ENCODE measurements at places on chromosomes 3 and 15.

- no peak for DNase-seq
Observed at GRCh38 chr3:77945320-77945719, 905.4 kb downstream of the ROBO2 start.

DNA sequence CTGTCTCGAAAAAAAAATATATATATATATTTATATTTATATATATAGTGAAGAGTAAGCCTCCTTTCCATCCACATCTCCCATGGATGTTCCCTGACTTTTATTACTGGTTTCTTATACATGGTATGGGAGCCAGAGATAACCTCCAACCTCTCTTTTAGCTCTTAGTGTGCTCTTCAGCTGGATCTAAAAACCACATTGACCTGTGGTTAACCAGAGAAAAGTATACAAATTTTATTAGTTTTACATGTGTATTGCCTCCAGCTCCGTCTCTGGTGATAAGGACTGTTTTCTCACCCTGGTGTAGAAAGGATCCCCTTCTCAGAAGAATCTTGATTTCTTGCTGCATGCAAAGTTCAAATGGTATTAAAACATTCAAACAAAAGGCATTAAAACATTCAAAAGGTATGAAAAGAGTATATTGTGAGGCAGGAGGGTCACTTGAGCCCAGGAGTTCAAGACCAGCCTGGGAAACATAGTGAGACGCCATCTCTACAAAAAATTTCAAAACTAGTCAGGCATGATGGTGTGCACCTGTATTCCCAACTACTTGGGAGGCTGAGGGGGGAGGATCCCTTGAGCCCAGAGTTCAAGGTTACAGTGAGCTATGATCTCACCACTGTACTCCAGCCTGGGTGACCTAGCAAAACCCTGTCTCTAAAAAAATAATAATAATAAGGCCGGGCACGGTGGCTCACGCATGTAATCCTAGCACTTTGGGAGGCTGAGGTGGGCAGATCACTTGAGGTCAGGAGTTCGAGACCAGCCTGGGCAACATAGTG lies 13.5 kb upstream of the TTBK2 start:
- DNase-seq: no peak

DNA sequence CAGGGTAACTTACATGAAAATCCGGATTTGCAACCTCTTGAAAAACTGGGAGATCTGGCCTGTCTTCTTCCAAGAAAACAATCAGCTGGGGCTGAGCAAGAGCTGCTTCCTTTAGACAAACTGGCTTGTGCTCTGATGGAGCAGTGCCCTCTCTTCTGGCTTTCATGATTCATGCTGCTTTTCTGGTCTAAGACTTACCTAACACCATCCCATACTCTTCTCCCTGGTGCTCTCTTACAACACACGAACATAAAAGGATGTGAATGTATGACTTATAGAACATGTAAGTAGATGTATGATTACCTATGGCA lies 9.9 kb downstream of the TJP1 start:
- DNase-seq: no peak

- peak; percentile 34 for DNase-seq
Observed at GRCh38 chr15:77034695-77035489, 36.0 kb downstream of the TSPAN3 start.

GRCh38 chr3:173135059-173135458 lies 6.0 kb downstream of the SPATA16 start:
- DNase-seq: no peak

DNA sequence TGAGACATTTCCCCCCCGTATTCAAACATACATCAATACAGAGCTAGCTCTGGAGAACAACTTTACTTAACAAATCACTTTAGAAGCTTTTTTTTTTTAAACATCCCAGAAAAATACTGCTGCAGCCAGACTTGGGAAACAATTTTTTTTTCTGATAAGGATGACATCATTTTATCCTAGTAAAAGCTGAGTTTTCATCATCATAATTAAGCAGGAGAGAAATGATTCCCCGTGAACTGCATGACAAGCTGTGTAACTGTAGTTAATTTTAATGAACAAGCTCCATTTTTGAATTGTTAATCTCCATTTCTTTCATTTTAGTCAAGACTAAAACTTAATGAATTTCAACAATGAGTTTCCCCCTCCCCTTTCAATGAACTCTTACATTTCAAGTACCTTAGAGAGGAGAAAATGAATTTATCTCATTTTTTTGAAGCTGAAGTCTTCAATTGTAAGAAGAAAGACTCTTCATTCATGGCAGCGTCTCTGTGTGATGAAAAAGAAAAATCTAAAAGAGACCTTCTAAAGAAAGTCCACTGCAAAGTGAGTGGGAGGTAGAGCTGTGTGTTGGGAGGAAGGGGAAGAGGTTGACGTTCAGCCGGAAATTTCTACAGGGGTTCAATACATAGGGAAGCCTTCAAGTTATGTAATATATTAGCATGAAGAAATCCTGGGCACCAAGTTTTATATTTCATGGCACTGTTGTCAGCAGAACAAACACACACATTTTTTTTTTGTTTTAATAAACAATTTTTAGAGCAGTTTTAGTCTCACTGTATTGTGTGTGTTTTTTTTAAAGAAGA lies 31.7 kb downstream of the HES1 start:
- DNase-seq: no peak

GRCh38 chr3:14522768-14523167 lies 17.4 kb downstream of the GRIP2 start:
- no peak for DNase-seq

DNA sequence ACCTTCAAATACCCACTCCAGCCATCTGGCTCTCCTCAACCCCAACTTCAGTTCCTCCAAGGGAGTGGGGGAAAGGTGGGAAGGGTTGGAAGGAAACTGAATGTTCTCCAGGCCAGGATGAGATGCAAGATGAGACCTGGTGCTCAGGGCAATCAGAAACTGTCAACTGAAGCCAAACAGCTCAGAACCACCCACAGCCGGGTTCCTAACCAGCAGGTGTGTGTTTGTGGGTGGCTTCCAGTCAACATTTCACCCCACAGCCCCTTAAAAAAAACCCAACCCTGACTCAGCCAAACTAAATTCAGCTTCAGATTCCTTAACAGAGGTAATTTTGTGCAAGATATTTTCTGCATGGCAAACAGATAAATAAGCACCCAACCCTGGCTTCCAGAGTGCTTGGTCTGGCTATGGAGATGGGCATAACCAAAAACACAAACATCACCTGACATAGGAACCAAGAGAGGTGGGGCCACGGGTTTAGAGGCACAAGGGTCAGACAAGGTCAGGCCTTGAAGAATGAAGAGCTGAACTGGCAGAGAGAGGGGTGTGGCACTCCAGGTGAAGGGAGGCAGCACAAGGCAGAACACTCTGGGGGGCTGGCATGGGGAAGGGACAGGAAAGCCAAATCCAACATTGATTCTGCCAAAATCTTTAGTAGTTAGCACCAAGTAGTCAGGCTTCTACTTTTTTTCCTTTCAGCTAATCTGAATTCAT lies 34.7 kb downstream of the ZNF445 start:
- DNase-seq: no peak

- no peak for DNase-seq
Observed at GRCh38 chr15:35624881-35625280, 78.9 kb upstream of the DPH6 start.

DNA sequence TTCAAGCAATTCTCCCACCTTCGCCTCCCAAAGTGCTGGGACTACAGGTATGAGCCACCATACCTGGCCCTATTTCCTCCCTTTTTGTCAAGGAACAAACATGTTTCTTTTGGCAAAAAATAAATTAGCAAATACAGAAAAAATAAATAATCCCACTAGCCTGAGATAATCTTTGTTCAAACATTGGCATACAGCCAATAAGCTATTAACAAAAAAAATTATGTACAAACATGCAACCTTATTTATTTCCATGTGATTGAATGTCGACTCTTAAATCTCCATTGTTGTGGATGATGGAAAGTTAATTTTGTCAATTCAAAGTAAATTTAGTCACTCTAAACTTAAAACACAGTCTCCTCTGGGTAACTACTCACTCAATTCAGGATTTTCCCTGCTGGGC lies 18.3 kb upstream of the IL16 start:
- DNase-seq: no peak

- no peak for DNase-seq
Observed at GRCh38 chr15:40111888-40112287, 3.2 kb upstream of the BMF start.

DNA sequence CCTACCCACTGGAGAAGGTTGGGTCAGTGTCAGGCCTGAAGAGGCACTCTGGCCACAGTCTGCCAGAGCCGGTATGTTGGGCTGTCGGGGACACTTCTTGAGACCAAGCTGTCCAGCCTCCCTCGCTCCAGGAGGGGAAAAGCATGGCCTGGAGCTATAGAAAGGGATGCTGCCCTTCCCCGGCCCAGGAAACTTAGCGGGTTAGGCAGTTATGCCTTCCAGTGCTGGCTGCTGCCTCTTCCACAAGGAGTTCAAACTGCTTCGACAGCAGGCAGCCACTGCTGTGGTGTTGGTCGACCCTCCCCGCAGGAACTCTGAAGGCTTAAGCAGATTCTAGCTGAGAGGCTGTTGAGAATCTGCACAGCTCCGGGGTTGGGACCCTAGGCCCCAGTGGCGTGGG lies 819.4 kb downstream of the DIPK2A start:
- no peak for DNase-seq

DNA sequence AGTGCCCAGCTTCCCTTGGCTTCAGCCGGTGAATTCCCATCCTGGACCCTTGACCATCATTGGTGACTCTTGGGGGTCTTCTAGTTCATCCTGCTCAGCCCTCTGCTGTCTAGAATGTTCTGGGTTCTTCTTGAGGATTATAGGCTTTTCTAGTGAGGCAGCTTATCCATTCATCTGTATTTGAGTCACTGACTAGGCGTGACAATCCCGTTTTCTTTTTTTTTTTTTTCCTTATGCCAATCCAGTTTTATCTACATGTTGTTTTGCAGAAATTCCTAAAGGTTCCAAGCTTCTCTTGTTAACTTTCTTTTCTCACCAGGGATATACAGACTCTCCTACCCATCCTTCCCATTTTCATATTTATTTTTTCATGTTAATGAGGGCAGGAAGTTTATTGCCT lies 6.6 kb upstream of the TRAK1 start:
- DNase-seq: no peak

DNA sequence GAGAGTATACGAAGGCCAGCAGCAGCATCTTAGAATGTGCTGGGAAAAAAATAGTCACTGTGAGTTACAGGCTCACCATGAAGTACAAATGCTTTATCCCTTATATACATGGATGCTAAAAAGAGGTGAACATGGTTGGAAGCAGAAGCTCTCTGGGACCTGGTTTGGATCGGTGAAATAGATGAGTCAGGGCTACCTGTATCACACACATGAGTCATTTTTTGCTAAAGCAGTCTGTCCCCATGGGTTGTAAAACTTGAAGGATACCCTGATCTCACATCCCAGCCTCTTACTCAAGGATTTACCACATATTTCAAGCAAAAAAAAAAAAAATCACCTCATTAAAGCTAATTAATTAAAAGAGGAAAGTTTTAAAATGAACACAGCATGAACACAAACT lies 6.9 kb upstream of the SERPINI2 start:
- no peak for DNase-seq

DNA sequence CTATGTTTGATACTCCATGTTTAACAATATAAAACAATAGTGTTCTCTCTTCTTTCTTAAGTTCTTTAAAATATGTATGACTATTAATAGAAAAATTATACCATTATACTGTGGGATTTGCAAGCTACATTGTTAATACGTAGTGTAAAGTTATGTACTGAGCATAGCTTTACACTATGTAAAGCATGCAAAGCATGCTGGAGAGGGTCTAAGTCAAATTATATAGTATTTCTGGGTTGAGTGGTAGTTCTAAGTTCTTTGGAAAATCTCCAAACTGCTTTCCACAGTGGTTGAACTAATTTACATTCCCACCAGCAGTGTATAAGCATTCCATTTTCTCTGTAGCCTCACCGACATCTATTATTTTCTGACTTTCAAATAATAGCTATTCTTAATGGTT lies 253.0 kb downstream of the RAP2B start:
- DNase-seq: no peak

- DNase-seq: no peak
Observed at GRCh38 chr3:160343132-160343531, 55.9 kb downstream of the IFT80 start.

GRCh38 chr15:87871258-87871681 lies 385.3 kb downstream of the NTRK3 start:
- DNase-seq: no peak

GRCh38 chr3:57982561-57983243 lies 25.5 kb upstream of the FLNB start:
- no peak for DNase-seq

DNA sequence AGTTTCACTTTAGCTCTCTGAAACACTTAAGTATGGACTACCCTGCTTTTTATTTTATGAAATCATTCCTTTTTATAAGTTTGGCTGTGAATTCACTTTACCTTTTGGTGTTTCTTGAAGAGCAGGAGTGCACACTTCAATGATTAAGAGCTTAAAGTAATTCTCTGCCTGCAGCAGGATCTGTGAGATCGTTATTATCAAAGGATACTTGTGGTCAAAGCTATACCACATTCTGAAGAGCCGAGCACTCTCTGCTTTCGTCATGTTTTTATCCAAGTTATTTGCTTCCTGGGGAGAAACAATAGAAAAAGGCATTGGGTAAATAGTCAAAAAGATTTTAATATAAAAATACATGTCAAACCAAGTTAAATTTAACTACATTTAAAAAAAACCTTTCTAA lies 243.7 kb downstream of the CHST2 start:
- DNase-seq: no peak

- DNase-seq: no peak
Observed at GRCh38 chr3:175941352-175941751, 1082.2 kb downstream of the NAALADL2 start.

- no peak for DNase-seq
Observed at GRCh38 chr3:28039829-28040228, 201.6 kb upstream of the CMC1 start.

DNA sequence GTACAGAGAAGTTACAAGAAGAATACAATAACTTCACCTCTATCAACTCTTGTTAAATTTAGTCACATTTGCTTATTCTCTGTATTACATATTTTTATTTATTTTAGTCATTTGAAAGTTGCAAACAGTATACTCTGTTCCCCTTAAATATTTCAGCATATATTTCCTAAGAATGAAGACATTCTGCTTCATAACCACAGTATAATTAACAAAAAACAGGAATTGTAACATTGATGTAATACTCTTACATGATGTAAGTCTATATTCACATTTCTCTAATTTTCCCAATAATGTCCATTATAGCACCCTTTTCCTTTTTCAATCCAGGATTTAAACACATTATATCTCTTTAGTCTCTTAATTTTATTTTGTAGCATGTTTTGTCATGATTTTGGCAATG lies 112.0 kb downstream of the AKAP13 start:
- DNase-seq: no peak

DNA sequence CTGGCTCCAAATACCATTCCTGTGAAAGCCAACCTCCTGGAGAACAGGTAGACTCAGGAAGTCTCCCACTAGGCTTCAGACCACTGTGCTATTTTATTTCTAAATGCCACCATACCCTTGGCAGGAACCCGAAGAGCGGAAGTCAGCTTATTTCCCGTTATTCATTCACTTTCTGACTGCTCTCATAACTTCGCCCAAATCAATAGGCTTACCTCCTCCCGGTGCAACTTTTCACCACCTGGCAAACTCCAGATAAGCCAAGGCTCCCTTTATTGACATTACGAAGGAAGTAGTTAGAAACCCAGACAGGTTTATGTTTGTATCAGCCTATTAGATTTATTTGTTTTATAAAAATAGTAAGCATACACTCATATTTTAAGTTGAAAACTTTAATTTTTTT lies 3.3 kb upstream of the CCDC54 start:
- no peak for DNase-seq

- no peak for DNase-seq
Observed at GRCh38 chr3:150411106-150411460, 3.0 kb downstream of the TSC22D2 start.

- DNase-seq: no peak
Observed at GRCh38 chr15:74055804-74056203, 26.5 kb downstream of the GOLGA6A start.

- no peak for DNase-seq
Observed at GRCh38 chr3:24854748-24855147, 360.1 kb upstream of the THRB start.
